ENCODE measurements at places on chromosomes 6 and 20.

GRCh38 chr6:111406200-111406721 lies 76.8 kb downstream of the REV3L start:
- DNase-seq = no peak

DNA sequence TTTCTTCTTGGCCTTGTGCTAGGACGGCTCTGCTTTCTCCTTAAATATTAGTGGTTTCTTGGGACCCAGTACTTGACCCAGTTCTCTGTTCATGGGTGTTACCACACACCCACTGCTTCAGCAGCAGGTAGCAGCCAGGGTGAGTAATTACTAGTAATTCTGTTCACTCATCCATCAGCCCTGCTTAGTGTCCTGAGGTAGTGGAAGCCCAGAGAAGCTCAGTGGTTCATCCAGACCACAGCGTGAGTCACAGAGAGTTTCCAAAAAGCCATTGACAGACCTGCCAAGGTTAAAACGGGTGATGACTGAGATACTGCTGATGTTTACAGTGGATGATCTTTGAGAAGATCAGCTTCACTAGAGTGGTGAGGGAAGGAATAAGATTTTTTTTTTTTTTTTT lies 51.7 kb upstream of the HINT3 start:
- DNase-seq = peak; percentile 8

DNA sequence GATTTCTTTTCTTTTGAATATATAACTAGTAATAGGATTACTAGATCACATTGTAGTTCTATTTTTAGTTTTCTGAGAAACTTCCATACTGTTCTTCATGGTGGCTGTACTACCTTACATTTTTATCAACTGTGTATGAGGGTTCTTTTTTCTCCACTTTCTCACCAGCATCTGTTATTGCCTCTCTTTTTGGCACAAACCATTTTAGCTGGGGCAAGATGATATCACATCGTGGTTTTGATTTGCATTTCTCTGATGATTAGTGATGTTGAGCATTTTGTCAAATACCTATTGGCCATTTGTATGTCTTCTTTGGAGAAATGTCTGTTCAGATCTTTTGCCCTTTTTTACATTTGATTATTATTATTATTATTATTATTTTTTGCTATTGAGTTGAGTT lies 86.1 kb upstream of the TCF21 start:
- no peak for DNase-seq

DNA sequence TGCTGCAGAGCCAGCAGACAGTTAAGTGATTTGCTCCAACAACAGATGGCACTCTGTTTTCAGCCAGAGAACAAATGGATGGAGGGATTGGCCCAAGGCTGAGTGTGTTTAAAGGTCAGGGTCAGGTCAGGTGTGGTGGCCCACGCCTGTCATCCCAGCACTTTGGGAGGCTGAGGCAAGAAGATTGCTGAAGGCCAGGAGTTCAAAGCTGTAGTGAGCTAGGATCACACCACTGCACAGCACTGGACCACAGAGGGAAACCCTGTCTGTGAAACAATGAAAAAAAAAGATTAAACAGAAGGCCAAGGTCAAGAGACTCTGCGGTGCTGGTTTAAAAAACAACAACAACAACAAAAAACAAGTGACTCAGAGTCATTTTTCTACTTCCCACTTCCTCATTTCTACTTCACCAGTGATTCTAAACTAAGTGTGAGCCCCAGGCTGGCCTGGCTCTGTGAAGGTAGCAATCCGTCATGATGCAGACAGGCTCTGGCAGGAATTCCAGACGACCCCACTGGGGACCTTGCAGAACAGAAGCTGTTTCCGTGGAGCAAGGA lies 42.5 kb upstream of the ARMC2 start:
- DNase-seq = no peak

DNA sequence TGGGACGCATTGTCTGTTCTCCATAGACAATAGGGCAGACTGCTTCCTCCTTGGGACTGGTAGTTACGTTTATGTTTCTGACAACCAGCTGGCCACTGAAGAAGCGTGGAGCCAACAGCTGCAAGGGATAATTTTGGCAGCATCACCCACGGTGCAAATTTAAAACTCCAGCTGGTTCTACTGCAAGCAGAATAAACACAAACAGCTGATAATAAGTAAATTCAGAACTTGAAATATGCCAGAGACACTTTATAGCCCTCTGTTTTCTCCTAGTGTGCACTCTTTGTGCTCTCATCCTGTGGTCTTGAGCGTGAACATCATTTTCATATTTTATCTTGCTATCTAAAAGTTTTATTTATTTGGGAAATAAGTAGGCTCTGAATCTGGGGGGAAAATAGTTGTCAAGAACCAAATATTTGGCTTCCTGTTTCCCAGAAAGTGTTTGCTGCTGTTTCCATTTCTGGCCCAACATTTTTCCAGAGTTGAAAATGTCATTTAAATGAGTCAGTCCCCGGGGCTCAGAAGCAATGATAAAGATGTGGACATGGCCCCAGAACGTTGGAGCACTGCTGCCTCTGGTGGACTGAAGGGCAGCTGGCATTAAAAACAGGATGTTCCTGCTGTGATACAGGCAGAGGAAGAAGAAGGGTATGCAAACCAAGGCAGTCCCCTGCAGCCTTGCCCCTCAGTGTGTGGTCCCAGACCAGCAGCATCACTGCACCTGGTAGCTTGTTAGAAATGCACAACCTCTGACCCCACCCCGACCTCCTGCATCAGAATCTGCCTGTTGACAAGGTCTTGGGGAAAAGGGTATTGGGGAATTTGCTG lies 12.5 kb upstream of the THBD start:
- no peak for DNase-seq

GRCh38 chr6:161370880-161371279 lies 97.0 kb upstream of the AGPAT4 start:
- peak; percentile 28 for DNase-seq

DNA sequence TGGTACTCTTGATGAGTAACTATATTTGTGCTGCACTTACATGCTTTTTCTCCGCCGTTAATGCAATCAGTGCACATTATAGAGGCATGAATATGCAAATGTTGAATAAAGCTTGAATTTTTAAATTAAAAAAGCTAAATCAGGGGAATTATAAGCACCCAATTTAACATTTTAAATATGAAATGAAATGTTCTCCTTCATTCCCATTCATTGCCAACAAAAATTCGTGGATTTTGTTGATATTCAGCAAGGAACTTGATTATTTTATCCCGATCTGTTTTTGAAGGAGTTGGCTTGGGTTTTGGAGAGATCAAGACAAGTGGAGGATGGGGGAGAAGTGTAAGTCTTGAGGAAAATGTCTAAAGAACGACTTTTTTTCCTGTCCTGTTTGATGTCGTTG lies 318.7 kb upstream of the SOX4 start:
- DNase-seq = no peak

DNA sequence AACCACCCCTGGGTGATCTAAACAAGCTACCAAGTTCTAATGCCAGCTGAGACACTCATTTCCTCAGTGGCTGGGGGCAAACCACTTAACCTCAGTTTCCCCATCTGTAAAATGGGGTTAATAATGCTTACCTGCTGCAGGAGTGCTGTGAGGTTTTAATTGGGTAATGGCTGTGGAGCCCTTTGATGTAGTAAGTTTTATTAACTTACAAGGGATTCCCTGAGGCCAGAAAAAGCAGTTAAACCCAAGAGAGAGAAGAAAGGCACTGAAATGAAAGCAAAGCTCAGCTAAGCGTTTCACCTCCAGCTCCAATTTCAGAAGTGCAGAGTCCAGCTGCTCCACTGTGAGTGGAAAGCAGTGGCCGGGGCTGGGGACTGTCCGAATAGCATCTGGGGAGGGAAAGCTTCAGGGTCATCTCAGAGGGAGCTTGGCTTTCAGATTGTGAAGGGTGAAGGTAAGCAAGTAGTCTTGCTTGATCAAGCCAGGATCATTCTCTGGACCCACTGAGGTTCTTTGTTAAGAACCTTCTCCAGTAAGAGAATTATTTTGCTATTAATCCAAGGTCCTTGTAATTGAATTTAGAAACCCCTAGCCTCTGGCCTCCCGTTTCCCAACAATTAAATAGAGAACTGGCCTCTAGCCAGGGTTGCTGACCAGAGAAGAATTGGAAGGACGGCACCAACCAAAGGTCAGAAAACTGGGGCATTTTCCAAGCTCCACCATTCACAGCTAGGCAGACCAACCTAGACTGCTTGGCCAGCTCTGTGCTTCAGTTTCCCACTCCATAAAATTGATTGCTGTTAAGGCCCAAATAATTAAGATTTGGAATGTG lies 20.9 kb upstream of the TCP11 start:
- no peak for DNase-seq

- no peak for DNase-seq
Measured at GRCh38 chr6:38604700-38605099, 35.0 kb downstream of the BTBD9 start.

GRCh38 chr20:53937339-53937741 lies 133.1 kb downstream of the BCAS1 start:
- no peak for DNase-seq

- no peak for DNase-seq
Measured at GRCh38 chr6:10323018-10323417, 91.9 kb downstream of the TFAP2A start.

All from activated T-helper 1 cell treated with anti-CD3 and anti-CD28 coated beads, Interleukin-2, amount 50 U/mL, for 16 hours (primary cell).